ENCODE measurements at places on chromosomes 5 and 9. TPM values are rescaled to one million over a fixed set of nuclear protein-coding genes. Genes with fewer than 3 reads are reported as not detected.

Gene KIF20A
- 1.3 TPM for total RNA-seq

Gene NSA2
- total RNA-seq, result 128 TPM

Gene ANGPTL2
- 37.8 TPM for total RNA-seq

Gene C1QTNF2
- total RNA-seq, result 0.65 TPM

Gene FAM13B
- 17.9 TPM for total RNA-seq

Gene GPR151
- total RNA-seq, result not detected

Gene SPINK13
- not detected for total RNA-seq

Gene C9orf153
- 0.63 TPM for total RNA-seq

Gene EIF4EBP3
- 28.9 TPM for total RNA-seq

Gene SPINK5
- total RNA-seq, result 416 TPM

Gene FOXD4L4
- total RNA-seq, result not detected

Gene PCDHA12
- total RNA-seq, result not detected

Gene RGS7BP
- not detected for total RNA-seq

Gene SLC30A5
- 56.8 TPM for total RNA-seq

Gene PCDH1
- total RNA-seq, result 145 TPM

Gene CARTPT
- total RNA-seq, result not detected

Gene EQTN
- not detected for total RNA-seq

Gene PNPLA7
- 29.1 TPM for total RNA-seq

Gene KCNV2
- not detected for total RNA-seq

Gene GDNF
- 0.10 TPM for total RNA-seq

Gene LEAP2
- total RNA-seq, result 1.8 TPM

Gene TAF11L10
- total RNA-seq, result not detected
